Pancreas (tissue), 10 donors: ENCODE measurements at places on chromosomes 16 and 17. TPM values are rescaled to one million over a fixed set of nuclear protein-coding genes. Genes with fewer than 3 reads are reported as not detected.

DNA sequence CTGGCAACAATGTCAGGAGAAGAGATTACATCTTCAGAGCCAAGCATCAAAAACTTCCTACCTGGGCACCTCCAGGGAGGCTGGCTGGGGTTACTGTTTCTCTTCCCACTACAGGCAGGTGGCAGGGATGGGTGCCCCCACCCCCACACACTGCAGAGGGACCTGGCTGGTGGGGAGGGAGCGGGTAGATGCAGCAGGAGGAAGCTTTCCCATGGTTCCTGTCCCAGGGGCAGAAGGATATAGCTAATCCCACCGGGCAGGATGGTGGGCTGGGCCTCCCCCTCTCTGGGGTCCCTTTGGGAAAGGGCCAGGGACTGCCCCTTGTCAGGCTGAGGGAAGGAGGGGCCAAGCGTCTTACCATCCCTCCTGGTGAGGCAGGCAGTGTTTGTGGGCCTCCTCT is 16.7 kb upstream of the MTMR4 start:
- DNase-seq, result no peak

GRCh38 chr17:52026075-52026474 is 132.4 kb downstream of the CA10 start:
- DNase-seq, result no peak

- DNase-seq, result no peak
These were observed 69.1 kb upstream of the BRD7 start for GRCh38 chr16:50437769-50438437.

DNA sequence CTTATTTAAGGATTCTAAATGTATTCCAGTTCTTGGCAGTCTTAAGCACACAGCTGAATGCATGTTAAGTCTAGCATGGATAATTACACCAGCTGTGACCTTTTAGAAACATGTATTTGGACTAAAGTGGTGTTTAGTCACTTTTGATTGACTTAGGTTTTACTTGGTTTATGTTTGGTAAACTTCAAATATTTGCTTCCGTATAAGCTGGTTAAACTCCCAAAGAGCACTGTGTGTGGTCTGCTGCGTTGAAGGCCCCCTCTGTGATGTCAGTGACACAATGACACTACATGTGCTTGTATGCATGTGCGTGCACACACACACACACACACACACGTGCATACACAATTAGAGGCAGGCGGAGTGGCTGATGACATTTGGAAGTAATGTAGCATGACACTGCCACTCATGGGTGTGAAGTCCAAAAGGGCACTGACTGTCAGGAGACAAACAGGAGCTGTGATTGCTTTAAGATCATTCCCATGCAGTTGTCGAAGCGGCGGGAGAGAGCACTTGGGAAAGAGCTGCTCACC is 156.1 kb upstream of the CDH13 start:
- no peak for DNase-seq

DNA sequence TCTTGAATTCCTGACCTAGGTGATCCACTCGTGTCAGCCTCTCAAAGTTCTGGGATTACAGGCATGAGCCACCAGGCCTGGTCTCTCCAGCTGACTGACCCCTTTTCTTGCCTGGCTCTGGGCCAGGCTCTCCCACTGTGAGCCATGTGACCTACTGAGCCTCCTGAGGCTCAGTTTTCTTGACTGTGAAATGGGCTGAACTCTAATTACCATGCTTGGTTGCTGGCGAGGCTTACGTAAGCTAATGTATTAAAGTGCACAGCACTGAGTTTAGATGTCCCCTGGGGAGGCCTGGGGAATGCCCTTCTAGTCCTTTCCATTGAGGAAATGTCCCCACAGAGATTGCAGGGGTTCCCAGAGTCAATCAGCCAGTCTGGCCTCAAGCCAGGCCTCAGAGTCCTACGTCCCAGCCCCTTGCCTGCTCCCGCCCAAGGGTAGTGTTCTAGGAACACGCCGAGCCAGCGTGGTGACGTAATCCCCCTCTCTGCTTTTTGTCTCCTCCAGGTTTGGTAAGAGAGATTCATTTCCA is 45.8 kb upstream of the LGALS9 start:
- no peak for DNase-seq

DNA sequence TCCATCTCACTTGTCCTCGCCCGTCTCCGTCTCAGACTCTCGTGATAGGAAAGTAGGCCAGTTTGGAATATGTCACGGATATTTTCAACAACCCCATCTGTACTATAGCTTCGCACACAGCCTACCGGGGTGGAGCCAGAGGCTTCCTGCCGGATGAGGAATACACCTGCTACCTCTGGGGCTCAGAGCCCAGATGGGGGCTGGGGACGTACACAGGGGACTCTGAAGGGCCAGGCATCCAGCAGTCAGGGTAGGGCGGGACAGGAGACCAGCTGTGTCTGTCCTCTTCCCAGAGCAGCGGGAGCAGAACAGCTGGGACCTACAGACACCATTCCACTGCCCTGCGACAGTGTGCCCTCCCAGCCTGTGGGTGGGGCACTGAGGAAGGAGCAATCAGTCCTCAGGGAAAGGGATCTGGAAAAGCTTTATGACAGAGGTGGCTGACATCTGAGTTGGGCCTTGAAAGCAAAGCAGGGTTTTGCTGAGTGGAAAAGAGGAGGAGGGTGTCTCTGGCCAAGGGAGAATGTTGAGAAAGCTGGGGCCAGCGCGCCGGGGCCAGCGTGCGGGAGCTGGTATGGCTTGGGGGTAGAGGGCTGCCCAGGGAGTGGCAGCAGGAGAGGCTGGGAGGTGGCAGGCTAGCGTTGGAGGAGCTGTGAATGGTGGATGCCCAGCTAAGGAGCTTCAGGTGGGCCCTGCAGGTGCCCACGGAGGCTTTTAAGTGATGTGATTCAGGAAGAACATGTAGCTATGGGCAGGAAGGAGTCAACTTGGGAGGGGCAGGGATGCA is 11.5 kb upstream of the SRCIN1 start:
- DNase-seq, result no peak

DNA sequence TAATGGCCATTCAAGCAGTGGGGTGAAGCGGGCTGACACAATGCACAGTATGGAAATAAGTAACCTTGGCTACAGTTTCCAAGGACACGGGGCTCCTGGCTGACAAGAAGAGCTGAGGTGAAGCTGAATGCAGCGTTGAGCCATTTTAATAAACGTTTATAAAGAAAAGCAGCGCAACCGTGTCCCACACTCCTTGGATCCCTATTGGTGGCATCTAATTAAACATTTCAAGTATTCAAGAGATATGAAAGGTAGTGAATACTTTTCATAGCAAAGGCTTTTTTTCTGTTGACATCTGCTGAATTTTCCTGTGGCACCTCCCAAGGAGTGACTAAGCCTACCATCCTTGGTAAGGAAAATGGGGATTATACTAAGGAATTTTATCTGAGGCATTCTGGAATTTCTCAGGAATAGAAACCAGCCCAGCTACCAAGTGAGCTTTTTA is 26.5 kb downstream of the DUSP14 start:
- DNase-seq, result no peak

GRCh38 chr16:66295761-66296546 is 70.5 kb upstream of the CDH5 start:
- no peak for DNase-seq

- peak; percentile 21 for DNase-seq
These were observed 643.2 kb downstream of the WWOX start for GRCh38 chr16:78742501-78743283.

DNA sequence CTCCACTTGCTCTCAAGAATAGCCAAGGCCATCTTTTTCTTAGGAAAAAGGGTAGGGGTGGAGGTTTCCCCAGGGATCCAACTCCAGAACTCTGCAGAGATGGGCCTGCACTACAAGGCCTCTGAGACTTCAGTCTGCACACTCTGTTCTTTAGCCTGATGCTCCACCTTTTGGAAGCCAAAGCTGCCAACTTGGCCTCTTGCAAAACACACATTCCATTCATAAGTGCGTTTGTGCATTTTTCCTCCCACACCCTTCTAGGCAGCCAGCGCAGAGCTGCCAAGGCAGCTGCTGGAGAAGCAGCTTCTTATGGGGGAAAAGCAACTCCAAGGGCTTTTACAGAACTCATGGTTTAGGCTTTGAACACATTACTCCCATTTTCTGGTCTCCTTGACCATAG is 45.3 kb downstream of the REXO5 start:
- peak; percentile 44 for DNase-seq

The TBC1D3 gene
- total RNA-seq, result not detected

The TP53TG3C gene
- not detected for total RNA-seq

The ADAD2 gene
- not detected for total RNA-seq
